ENCODE measurements at places on chromosomes 3 and 15. TPM values are rescaled to one million over a fixed set of nuclear protein-coding genes. Genes with fewer than 3 reads are reported as not detected.
A peak's percentile ranks its signal among the peaks of the same experiment; 100 is the strongest.

GRCh38 chr3:38611866-38612265 is 37.6 kb downstream of the SCN5A start:
- DNase-seq = no peak

GRCh38 chr3:183341545-183342288 is 86.7 kb downstream of the MCF2L2 start:
- no peak for DNase-seq

- DNase-seq = peak; percentile 36
Observed at GRCh38 chr3:46312991-46313390, 40.9 kb upstream of the CCR2 start.

Gene FAM81A
- 3.0 TPM for total RNA-seq

Data from epithelial cell of proximal tubule (primary cell).